ENCODE measurements at places on chromosomes 13 and 19. TPM values are rescaled to one million over a fixed set of nuclear protein-coding genes. Genes with fewer than 3 reads are reported as not detected.
A peak's percentile ranks its signal among the peaks of the same experiment; 100 is the strongest.

The CDX2 gene
- not detected for total RNA-seq

GRCh38 chr13:107238262-107238981 is 670.5 kb upstream of the ARGLU1 start:
- DNase-seq: no peak
- no peak overlapping the region for H3K4me3 ChIP-seq
- H3K4me1 ChIP-seq: no peaks in the 10 kb centered on the region
- H3K27ac ChIP-seq: no peak overlapping the region
- no peaks in the 10 kb centered on the region for H3K36me3 ChIP-seq
- H3K27me3 ChIP-seq: no peaks in the 10 kb centered on the region

The KCTD4 gene
- total RNA-seq: not detected

- no peaks in the 10 kb centered on the region for H3K36me3 ChIP-seq
- H3K4me3 ChIP-seq: no peak overlapping the region
- H3K27me3 ChIP-seq: no peaks in the 10 kb centered on the region
- no peaks in the 10 kb centered on the region for H3K4me1 ChIP-seq
- no peak for DNase-seq
- no peak overlapping the region for H3K27ac ChIP-seq
These were observed 1421.3 kb downstream of the OLFM4 start for GRCh38 chr13:54449922-54450321.

The WIZ gene
- 29.3 TPM for total RNA-seq

The SLC5A5 gene
- 0.43 TPM for total RNA-seq

DNA sequence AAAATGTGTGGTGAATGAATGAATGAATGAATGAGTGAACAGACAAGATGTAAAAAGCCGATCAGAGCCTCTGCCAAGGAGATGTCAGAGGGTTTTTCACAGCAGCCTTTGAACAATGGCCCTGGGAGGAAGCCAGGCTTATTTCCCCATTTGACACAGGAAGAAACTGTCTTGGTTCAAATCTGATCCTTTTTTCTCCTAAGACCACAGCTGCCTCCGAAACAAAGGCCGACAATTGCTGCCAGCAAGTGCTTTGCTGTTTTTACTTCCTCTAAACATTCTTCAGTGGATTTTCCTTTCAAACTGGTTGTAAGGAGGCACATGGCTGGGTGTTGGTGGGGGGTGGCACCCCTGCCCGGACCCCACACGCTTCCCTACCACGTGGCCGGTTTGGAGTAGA is 44.2 kb upstream of the HOMER3 start:
- H3K4me1 ChIP-seq: peaks cover 14% of the 10 kb centered on the region
- peaks cover 5% of the 10 kb centered on the region for H3K27me3 ChIP-seq
- no peak overlapping the region for H3K27ac ChIP-seq
- no peak for DNase-seq
- no peak overlapping the region for H3K4me3 ChIP-seq

DNA sequence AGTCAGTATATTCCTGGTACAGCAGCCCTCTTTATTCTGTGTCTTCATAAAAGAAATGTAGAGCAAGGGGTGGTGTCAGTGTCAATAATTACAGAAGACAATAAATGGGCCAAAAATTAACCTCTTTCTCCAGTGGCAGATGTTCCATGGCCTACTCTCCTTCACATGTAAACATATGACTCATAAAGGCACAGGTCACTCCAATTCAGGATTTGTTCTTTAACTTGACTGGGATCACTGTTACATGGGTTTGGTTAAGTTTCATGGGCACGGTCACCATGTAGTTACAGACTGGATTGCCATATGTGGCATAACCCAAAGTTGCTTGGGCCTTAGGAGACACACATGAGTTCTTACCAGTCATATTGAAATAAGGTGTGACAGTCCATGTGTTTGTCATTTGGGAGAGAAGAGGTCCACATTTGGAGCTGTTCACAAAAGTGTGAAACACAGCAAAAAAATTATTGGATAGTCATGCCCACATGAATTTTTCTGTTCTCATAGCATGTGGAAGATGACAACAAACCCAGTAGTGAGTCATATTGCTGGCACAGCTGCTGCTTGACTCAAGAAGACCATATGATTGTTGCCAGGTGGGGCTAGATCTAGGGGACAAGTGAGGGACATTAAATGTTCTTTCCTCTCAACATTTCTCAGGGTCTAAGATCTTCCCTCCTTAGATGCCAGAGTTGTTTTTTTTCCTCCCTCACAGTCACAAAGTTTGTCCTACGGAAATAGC is 68.1 kb upstream of the HTR2A start:
- DNase-seq: no peak
- H3K27ac ChIP-seq: no peak overlapping the region
- H3K27me3 ChIP-seq: no peaks in the 10 kb centered on the region
- no peaks in the 10 kb centered on the region for H3K36me3 ChIP-seq
- no peak overlapping the region for H3K4me3 ChIP-seq
- no peaks in the 10 kb centered on the region for H3K4me1 ChIP-seq

GRCh38 chr13:49840675-49841074 is 48.2 kb upstream of the KPNA3 start:
- H3K36me3 ChIP-seq: no peaks in the 10 kb centered on the region
- no peak overlapping the region for H3K27ac ChIP-seq
- H3K27me3 ChIP-seq: no peaks in the 10 kb centered on the region
- DNase-seq: no peak
- H3K4me1 ChIP-seq: no peaks in the 10 kb centered on the region
- H3K4me3 ChIP-seq: no peak overlapping the region

- H3K27ac ChIP-seq: peak overlapping the region; percentile 81
- H3K36me3 ChIP-seq: no peaks in the 10 kb centered on the region
- H3K27me3 ChIP-seq: no peaks in the 10 kb centered on the region
- DNase-seq: no peak
These were observed 838 bp downstream of the AKAP11 start for GRCh38 chr13:42272804-42273175.

The ELSPBP1 gene
- not detected for total RNA-seq

DNA sequence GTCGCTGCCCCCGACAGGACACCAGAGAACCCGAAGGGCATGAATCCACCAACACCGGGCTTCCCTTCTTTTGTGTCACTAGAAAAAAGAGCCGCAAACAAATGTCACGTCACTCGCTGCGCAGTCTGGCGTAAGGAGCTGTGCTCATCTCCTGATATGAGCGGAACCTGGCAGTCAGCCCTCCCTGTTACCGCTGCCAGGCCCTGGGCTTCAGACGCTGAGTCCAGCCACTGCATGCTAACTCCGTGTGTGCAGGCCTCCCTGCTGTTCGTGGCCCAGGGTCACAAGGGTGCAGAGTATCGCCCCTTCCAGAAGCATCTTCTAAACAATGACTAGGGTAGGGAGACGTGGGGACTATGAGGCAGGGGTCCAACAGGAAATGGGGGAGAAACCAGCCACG is 71.3 kb downstream of the SLC7A1 start:
- no peak for DNase-seq
- no peak overlapping the region for H3K27ac ChIP-seq
- peaks cover 7% of the 10 kb centered on the region for H3K4me1 ChIP-seq
- H3K36me3 ChIP-seq: peaks cover 23% of the 10 kb centered on the region

DNA sequence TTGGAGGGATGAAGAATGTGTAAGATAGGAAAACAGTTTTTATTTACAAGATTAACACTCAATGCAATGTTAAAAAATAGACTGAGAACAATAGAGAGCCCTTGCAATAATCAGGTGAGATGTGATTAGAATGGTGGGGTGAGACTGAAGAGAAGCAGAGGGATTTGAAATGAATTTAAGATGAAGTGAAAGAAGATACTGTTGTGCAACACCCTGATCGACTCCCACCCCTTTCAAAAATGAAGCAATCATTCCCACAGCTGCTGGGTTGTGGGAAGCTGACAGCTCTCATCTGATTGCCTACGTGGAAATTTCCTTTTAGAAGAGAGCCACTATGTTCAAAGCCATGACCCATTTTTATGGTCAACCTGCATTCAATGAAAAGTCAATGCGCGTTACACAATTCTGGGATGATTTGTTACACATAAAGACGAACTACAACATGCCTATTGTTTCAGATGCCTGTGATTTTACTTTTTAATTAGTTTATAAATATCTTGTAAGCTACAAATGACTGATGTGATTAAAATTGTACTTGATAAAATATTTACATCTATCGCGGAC is 1374.8 kb downstream of the PCDH9 start:
- no peaks in the 10 kb centered on the region for H3K36me3 ChIP-seq
- H3K4me1 ChIP-seq: no peaks in the 10 kb centered on the region
- H3K4me3 ChIP-seq: no peak overlapping the region
- DNase-seq: no peak

The TIMM29 gene
- 24.1 TPM for total RNA-seq

GRCh38 chr13:77737583-77738200 is 40.2 kb downstream of the SLAIN1 start:
- H3K27ac ChIP-seq: no peak overlapping the region
- H3K27me3 ChIP-seq: no peaks in the 10 kb centered on the region
- no peaks in the 10 kb centered on the region for H3K4me1 ChIP-seq
- no peak overlapping the region for H3K4me3 ChIP-seq
- peaks cover 2% of the 10 kb centered on the region for H3K36me3 ChIP-seq

- H3K4me1 ChIP-seq: peaks cover 23% of the 10 kb centered on the region
- H3K4me3 ChIP-seq: no peak overlapping the region
- DNase-seq: peak; percentile 29
These were observed 3.7 kb upstream of the CLPTM1 start for GRCh38 chr19:44951179-44952159.

Measured in natural killer cell (primary cell).